ENCODE measurements at places on chromosomes 3 and 15.

DNA sequence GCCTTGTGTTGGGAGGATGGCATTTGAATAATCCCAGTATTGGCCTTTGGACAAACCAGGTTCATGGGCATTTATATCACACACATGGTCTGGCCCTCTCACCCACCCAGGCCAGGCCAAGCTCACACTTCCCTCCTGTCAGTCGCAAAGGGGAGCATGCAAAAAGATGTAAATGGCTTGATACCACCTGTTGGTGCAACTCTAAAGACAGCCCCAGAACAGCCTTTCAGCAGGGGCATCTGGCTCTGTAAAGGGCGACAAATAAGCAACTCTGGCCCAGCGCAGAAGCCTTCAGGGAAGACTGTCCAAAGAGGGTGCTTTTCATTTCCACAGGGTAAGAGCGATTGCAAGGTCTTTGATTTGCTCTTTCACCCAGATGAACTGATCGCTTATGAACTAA is 91.8 kb downstream of the USP13 start:
- no peak for DNase-seq

- no peak for DNase-seq
Observed at GRCh38 chr15:99514306-99514705, 51.5 kb upstream of the MEF2A start.

- no peak for DNase-seq
Observed at GRCh38 chr3:179404307-179404706, 47.0 kb downstream of the GNB4 start.

DNA sequence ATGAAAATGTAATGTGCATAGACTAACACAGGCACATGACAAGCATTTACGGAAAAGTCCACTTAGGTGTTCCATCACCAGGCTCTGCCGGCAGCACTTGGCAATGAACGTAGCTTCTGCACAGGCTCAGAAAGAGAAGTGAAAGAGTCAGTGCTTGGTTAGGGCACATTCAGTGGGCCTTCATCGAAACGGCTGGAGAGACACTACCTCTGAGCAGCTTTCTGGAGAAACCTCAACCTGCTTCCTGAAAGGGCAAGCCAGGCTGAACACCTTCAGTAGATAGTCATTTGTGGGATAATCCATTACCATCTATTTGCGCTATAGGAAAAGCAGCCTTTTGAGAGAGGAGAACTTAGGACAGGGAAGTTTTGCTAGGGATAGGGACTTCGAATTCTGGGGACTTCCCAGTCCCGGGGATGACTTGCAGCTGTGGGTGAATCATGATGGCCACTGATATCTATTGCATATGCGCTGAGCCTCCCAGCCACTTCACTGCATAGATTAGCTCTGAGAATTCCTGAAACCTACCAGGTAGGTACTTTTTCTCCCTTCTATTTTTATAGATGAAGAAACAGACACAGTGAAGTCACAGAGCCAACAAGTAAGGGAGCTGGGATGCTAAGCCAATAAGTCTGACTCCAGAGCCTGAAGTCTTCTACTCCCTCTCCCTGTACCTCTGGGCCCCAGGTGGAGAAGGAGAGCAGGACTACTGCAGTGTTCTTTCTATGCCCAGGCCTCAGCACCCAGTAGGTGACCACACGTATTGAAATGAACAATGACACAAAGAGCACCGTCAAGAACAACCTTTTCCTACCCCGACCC is 4.2 kb upstream of the SH2D7 start:
- no peak for DNase-seq
